Fibroblast of gingiva (primary cell): ENCODE measurements at places on chromosomes 3 and 15.
A peak's percentile ranks its signal among the peaks of the same experiment; 100 is the strongest.

DNA sequence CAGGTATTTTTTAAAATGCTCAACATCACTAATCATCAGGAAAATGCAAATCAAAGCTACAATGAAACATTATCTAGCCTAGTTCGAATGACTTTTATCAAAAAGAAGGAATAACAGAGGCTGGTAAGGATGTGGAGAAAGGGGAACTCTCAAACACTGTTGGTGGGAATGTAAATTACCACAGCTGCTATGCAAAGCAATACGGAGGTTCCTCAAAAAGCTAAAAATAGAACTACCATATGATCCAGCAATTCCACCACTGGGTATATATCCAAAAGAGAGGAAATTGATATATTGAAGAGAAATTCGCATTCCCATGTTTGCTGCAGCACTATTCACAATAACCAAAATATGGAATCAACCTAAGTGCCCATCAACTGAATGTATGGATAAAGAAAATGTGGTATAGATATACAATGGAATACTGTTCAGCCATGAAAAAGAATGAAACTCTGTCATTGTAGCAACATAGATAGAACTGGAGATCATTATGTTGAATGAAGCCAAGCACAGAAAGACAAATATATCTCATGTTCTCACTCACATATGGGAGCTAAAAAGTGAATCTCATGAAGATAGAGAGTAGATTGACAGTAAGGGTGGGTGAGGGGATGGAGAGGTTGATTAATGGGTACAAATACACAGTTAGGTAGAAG is 19.7 kb upstream of the CLN6 start:
- DNase-seq: no peak

DNA sequence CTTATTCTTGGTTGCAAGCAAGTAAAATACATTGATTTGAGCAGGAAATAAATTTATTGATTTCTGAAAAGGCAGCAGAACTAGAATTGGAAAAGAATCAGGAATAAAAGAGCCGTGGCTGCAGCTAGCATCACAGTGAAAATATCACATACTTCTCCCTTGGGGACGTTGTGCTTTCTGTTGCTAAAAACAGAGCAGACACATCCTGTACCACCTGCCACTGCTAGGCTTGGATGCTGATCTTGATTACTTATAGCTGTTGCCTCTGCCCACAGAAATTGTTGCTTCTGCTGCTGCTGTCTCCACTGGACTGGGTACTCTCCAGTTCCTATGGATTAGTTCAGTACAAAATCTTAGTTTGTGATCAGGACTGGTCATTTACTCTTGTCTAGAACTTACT is 283.8 kb downstream of the C3orf38 start:
- no peak for DNase-seq

DNA sequence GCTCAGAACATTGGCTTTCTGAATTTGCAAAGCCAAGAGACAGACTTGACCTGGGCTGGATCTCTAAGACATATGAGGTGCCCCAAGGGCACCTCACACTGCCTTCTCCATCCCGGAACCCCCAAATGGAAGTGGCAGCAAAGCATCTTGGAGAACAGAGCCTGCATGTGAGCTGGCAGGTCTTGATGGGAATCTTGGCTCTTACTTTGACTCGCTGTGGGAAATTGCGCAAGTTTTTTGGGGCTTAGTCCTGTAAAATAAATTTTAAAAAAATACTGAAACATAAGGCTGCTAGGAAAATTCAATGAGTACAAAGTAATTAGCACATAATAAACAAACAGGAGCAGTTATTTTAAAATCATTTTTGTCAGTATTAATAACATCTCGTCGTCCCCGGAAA is 13.7 kb upstream of the SEC22A start:
- DNase-seq: peak; percentile 19

- no peak for DNase-seq
Measured at GRCh38 chr3:172135185-172135584, 95.8 kb downstream of the FNDC3B start.

DNA sequence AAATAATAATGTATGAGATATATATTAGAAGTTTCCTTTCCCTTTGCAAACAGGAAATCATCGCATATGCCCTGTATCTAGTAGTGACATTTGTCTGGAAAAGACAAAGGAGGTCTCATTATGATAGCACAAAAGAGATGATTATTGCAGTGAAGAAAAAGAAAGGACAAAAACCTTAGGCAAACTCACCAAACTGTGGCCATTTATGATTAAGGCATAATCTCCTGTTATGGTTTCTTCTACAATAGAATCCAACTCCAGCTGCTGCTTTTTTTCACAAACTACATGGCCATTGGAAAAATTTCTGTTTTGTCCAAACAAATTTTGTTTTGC is 218.2 kb downstream of the ATP8B4 start:
- no peak for DNase-seq

DNA sequence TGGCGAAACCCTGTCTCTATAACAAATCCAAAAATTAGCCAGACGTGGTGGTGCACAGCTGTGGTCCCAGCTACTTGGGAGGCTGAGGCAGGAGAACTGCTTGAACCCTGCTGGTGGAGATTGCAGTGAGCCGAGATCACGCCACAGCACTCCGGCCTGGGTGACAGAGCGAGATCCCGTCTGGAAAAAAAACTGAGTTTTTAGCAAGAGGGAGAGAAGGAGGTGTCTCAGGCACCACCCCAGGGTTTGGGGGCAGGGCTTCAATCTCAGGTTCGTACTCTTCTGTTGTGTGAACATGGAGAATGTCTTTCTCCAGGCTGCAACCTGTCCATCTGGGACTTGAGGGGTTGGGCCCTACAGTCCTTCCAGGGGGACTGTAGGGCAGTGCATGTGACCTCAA is 2.7 kb downstream of the CHRNA3 start:
- no peak for DNase-seq

GRCh38 chr15:33419701-33420100 is 108.9 kb downstream of the RYR3 start:
- DNase-seq: no peak

DNA sequence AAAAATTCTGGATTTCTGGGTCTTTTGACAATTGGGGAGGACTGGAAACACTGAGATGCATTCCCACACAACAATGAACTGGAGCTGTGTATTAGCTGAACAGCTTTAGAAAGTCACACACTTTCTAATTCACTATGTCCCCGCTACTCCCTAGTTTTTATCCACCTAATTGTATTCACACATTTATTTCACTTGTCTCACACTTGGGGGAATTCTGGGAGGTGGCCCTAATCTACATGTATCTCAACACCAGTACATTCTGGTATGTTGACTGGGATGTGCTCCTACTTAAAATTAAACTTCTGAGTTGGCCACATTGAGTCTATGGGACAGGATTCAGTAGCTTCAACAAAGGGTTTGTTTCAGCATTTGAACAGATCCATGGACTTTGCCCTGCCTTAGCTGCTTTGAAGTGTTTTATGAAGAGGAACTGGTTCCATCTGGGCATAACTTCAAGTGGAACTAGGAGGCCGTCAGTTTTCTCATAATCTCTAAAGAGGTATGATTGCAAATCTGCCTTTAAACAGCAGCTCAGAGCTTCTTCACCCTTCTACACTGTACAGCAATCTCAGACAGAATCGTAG is 106.5 kb upstream of the CMC1 start:
- no peak for DNase-seq

DNA sequence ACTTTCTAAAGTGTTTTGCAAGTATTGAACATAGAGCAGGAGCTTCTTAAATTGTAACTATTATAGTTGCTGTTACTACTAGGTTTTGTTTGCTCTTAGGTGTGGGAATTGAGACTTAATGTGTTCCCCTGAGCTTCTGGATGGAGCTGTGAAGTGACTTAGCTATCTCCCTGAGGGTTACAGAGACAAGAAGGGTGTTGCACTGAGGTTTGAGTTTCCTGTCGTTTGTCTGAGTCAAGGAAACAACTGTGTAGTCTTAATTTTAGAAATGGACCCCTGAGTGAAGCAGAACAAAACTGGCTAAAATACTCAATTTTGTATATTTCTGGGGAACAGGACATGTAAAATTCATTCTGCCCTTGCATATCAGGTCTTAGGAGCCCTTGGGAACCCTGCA is 20.4 kb downstream of the TTC21A start:
- DNase-seq: no peak

DNA sequence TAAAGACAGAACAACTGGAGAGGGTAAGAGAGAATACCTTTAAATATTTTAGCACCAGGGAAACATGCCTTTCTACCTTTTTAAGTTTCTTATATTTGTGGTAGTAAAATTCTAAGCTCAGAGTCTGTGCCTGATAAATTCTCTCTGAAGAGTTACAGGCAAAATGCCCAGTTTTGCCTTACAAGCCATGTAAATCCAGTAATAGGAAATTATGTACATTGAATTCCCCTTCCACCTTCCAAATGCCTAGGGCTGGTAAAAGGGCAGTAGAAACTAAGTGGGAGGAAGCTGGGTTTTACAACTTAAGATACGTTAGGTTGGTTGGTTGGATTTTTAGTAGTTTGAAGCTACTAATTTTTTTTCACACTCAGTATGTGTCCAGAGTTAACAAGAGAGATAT is 43.1 kb upstream of the TP63 start:
- peak; percentile 12 for DNase-seq

DNA sequence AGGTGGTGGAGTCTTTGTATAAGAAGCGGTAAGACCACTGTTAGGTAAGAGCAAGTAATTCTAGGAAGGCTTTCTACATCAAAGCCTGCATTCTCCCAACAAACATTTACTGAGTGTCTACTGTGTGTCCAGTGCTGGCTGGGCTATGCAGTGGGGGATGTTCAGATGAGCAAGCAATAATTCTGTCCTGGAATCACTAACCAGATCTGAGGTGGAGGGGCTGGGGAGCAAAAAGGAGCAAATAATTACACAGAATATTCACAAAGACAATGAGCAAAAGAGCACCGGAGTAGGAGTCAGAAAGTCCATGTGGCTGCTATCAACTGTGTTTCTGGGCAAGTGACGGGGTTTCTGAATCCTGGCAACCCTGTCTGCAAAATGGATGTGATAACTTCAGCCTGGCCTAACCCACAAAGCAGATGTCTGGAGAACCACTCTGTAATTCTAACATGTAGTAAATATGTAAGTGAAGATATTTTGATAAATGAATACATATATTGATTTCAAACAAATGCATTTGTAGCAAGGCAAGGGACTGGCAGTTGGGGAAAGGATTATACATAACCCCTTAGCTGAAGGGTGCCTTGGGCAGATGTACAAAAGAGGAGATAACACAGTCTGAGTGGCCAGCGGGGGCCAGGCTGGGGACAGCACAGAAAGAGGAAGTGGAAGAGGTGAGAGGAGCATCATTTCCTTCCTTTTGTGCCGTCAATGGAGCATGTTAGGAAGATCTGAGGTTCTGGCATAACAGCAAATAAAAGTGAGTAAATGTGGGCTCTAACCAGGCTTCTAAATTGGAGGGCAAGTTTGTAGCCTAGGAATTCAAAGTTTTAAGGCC is 28.8 kb downstream of the CYP8B1 start:
- DNase-seq: no peak

DNA sequence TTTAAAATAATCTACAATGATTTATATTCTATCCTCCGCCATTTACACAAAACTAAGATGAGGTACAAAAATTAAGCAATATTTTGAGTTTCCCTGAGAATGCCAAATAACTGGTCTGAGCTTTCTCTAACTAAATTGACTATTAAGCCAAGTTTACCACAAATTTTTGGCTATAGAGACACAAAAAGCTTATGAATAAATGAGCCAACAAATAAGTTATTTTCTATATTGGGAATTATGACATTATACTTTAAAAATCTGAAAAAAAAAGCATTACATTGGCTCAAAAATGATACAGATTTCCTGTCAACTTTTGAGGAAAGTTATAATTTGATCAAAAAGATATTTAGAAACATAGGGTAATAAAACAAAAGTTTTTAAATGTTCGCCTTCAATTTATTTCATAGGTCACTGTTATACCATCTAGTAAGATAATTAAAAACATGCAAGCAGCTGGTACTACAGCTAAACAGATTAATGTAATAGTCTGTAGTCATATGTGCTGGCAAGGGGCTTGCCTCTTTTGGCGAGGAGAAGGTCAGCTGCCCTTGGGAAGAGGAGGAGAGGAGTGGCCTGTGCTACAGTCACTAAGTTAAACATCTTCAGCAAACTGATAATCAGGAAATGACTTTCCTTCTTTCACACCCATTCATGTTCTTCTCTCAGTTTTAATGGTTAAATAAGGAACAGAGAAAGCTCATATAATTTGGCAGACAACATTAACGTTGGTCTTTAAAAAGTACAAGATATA is 318.5 kb downstream of the TBC1D5 start:
- peak; percentile 74 for DNase-seq

DNA sequence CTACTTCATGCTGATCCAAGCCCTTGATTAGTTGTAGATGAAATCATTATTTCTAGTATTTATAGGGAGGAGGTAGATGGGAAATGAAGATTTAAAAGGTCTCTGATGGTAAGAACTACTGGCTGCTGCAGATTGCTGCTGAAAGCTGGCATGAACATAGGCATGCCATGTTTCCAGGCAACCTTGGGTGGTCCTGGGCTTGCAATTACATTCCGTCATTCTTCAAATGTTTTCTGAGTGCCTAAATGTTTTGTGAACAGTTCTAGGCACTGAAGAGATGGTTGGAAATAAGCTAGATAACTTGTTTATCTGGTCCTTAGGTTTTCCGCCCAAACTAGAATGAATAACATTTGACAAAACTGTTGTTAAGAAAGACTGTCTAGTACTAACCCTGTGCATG is 95.8 kb downstream of the KCNAB1 start:
- no peak for DNase-seq

DNA sequence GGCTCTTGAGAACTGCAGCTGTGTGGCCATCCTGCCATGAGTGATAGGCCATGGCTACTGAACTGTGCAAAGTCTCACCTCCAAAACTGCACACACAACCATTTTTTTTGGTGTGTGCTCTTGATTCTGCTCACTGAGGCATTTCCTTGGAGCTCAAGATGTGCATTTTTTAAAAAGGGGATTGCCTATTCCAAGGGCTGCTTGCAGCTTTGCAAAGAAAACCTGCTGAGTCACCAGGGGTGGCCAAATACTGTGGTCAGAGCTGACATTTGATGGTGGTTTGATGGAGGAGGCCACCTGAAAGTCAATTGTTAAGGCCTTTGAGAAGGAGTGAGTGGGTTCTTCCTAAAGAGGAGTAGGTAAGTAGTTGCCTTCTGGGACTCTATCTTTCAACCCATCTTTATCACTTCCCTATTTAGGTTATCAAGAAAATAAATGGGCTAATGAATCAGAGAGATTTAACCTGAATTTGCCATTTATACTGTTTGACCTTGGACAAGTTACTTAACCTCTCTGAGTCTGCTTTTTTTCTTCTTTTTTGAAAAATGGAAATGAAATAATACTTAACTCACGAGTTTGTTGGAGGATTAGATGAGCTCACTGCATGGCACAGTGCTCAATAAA is 87.9 kb downstream of the CHST2 start:
- peak; percentile 44 for DNase-seq

DNA sequence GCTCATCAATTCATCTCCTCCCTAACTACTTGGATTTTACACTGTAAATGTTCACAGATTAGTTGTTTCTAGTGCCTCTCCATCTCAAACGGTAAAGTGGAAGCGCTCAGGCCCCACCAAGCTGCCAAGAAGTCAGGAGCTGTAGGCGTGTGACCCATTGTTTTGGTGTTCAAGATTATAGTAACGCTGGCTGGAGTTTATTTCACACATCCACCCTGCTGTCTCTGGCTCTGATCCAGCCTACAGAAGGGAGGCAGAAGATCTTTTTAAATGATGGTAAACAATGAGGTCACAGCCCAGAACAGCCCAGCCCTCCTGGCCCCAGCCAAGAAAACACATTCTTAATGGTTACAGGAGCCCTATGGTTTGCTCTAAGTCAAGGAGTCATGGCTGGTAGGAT is 25.7 kb upstream of the GALNT15 start:
- DNase-seq: peak; percentile 94

GRCh38 chr3:139388821-139389551 is 461 bp downstream of the COPB2 start:
- no peak for DNase-seq

GRCh38 chr3:111548092-111548491 is 6.1 kb downstream of the CD96 start:
- DNase-seq: no peak

GRCh38 chr3:20323307-20323927 is 137.4 kb upstream of the SGO1 start:
- no peak for DNase-seq
